ENCODE measurements at places on chromosomes 6 and 20.

DNA sequence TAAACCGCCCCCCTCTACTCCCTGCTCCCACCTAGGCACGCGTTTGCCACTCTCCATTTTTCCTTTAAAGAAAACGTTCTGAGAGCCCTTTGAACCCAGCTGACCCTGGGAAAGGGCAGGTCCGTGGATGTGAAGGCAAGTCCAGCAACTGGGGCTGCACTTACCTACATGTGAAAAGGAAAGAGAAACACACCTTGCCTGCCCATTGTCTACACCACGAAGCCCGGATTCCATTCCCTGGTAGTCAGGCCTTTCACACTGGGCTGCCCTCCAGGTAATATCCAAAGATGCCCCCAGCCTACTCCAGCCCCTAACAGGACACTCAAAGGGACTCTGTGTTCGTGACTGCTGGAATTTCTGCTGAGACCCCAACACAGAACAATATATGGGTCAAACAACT is 94.4 kb downstream of the CD83 start:
- DNase-seq = no peak

GRCh38 chr6:74976701-74977100 is 229.2 kb downstream of the COL12A1 start:
- DNase-seq = no peak

DNA sequence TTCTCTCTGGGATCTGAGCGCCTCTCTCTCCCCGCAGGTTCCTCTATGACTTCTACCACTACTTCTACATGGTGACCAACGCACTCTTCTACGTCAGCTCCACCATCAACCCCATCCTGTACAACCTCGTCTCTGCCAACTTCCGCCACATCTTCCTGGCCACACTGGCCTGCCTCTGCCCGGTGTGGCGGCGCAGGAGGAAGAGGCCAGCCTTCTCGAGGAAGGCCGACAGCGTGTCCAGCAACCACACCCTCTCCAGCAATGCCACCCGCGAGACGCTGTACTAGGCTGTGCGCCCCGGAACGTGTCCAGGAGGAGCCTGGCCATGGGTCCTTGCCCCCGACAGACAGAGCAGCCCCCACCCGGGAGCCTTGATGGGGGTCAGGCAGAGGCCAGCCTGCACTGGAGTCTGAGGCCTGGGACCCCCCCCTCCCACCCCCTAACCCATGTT is 36.3 kb upstream of the MRGBP start:
- DNase-seq = no peak

- no peak for DNase-seq
Observed at GRCh38 chr6:151339369-151339768, 52.0 kb downstream of the ZBTB2 start.

- no peak for DNase-seq
Observed at GRCh38 chr20:18624948-18625347, 37.1 kb downstream of the DTD1 start.

DNA sequence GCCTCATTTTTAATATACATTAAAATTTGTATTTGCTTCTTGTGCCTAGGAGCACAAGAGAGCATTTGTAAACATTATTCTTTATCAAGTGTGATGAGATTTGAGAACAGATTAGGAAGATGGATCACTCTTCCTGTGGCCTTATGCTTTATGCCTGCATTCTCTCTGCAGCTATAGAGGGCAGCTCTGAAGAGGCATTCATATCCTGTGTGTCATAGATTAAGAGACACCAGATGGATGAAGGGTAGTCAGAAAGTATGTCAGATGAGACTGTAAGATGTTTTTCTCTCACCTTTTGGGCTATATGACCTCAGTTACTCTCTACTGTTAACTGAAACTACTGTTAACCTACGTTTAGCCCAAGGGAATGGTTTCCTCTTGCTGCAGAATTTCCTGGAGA is 61.4 kb downstream of the DNAH8 start:
- DNase-seq = peak; percentile 44

DNA sequence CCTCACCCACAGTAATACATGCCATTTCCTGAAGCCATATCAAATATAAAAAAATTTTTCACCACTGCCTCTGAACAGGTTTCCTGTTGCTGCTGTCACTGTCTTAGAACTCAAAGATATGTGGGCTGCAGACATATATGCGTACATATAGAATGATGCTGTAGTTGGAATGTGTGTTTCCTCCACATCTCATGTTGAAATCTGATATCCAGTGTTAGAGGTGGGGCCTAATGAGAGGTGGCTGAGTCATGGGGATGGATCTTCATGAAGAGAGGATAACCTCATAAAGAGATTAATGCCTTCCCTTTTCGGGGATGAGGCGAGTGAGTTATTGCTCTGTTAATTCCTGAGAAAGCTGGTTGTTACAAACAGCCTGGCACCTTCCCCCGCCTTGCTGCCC is 7.7 kb upstream of the SCP2D1 start:
- no peak for DNase-seq

GRCh38 chr6:90274451-90275030 is 22.1 kb downstream of the BACH2 start:
- no peak for DNase-seq

- DNase-seq = no peak
Observed at GRCh38 chr6:49664817-49665216, 28.2 kb upstream of the RHAG start.

- no peak for DNase-seq
Observed at GRCh38 chr6:113758826-113759574, 98.1 kb upstream of the MARCKS start.

GRCh38 chr20:38050686-38051085 is 17.1 kb downstream of the RPRD1B start:
- no peak for DNase-seq

- no peak for DNase-seq
Observed at GRCh38 chr6:165605901-165606739, 56.9 kb downstream of the PDE10A start.

DNA sequence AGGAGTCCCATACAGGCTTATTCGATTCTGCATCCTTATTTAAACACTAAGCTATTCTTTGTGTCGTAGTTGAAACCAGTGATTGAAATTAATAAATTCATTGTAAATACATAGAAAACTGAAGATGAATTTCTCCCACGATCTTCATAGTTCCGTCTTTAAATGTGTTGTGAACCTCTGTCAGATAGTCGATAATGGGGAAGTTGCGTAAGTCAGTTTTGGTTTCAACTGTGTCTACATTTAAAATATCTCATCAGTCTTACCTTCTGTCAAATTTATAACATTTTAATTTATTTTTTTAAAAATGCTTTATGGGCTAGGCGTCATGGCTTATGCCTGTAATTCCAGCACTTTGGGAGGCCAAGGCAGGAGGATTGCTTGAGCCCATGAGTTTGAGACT is 12.7 kb downstream of the STX11 start:
- no peak for DNase-seq

DNA sequence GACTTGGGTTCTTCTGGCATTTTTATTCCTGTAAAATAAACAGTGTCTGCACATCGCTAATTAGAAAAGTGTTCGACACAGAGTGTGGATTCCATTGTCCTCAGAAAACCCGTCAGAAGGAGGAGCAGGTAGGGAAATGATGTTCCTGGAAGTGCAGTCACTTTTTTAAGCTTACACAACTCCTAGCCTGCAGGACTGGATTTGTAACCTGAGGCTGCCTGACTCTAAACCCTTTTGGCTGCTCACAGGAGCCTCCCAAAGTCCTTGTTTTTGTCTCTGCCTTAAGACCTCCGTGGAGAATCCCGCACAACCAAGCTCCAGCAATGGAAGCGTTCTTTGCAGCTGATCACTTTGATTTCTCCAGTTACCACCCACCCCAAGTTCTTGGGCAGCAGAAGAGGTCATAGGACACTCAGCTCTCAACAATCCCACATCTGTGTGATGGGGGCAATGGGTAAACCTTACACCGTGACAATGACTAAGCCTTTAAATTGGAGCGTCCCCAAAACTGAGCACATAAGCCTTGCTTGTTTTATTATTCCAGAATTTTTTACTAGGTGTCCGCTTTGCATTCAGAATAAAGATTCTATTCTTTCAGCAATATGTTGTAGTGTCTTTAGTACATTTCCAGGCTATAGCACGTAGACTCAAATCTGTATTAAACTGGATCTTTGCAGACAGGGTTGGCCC is 227.9 kb downstream of the TBXT start:
- no peak for DNase-seq

DNA sequence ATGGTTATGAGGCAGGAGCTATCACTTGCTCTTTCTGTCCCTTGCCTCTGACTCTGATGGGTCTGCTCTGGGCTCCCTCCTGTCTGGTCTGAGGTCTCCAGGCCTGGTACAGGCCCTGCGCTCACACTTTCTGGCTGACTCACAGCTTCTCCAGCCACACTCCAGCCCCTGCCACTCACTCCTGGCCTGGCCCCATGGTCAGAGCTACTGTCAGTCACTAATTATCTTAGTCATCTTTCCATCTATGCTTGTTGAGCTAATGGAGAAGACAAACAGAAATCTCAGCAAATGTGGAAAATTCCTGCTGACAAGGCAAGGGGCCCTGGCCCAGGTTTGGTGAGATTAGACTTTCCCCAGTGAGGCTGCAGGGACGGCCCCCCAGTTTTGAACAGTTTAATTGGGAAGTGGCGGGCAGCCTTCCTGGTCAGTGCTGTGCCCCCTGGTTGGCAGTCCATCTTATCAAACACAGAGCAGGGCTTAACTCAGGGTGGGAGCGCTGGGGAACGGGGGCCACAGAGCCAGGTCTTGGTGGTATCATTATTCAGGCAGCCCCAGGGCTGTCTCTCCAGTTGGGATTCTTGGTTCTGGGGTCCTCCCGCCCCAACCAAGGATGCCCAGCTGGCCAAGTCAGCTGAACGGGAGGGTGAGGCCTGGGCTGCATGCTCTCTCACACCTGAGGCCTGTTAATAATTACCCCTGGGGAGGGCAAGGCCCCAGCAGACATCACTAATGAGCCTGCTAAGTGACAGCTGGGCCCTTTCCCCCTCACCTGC is 63.4 kb downstream of the VEGFA start:
- peak; percentile 50 for DNase-seq

- no peak for DNase-seq
Observed at GRCh38 chr6:65045801-65046200, 661.2 kb downstream of the EYS start.

GRCh38 chr20:9051508-9051907 is 17.4 kb upstream of the PLCB4 start:
- DNase-seq = peak; percentile 98

- DNase-seq = no peak
Observed at GRCh38 chr6:128168244-128168643, 267.4 kb upstream of the THEMIS start.

DNA sequence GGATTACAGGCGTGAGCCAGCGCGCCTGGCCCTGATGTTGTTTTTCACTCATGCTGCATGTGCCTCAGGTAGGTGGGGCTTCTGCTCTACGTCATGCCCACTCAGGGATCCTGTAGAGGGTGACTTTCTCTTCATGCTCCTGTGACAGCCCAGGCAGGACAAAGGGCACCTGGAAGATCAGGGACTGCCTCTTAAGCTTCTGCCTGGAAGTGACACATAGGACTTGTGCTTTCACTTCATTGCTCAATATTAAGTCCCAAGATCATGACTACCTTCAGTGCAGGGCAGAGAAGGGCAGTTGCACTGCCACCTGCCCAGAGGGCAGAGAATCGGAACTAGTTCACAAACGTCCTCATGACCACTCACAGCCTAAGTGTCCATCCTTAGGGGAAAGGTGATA is 249.5 kb upstream of the SULF2 start:
- no peak for DNase-seq

DNA sequence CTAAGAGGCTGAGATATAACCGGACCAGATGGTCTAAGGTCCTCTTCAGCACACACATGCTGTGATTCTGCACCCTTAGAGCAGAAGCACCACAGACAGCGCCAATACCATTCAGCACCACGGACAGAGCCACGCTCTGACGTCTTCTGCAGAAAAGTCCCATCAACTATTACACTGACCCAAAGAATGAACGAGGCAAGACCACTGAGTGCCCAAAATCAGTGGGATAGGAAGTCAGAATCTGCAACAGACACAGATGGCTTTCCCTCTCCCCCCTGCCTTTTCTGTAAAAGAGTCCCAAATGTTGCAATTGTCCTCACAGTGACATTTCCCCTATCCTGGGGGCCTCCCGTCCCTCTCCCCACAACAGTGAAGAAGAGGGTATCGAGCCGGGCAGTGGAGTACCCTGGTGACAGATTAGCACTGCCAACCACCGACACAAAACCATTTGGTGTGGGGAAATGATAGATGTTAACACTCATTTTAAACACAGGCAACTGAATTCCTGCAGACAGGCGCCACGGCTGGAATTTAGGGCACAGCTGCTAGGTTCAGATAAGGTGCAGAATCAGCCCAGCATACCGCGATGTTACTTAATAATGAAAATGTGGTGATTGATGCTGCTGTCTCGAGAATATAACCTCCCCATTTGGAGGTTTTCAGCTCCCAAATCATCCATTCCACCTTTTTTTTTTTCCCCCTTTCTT is 66.6 kb upstream of the CTNNBL1 start:
- DNase-seq = peak; percentile 21

GRCh38 chr6:135052939-135053338 is 1.7 kb downstream of the HBS1L start:
- DNase-seq = no peak

- no peak for DNase-seq
Observed at GRCh38 chr6:111581957-111582356, 23.7 kb downstream of the TRAF3IP2 start.

GRCh38 chr6:120556491-120556890 is 777.8 kb downstream of the TBC1D32 start:
- DNase-seq = no peak

- DNase-seq = peak; percentile 2
Observed at GRCh38 chr20:21577551-21577950, 63.7 kb upstream of the NKX2-2 start.

- peak; percentile 98 for DNase-seq
Observed at GRCh38 chr20:47464380-47465101, 37.1 kb upstream of the NCOA3 start.

DNA sequence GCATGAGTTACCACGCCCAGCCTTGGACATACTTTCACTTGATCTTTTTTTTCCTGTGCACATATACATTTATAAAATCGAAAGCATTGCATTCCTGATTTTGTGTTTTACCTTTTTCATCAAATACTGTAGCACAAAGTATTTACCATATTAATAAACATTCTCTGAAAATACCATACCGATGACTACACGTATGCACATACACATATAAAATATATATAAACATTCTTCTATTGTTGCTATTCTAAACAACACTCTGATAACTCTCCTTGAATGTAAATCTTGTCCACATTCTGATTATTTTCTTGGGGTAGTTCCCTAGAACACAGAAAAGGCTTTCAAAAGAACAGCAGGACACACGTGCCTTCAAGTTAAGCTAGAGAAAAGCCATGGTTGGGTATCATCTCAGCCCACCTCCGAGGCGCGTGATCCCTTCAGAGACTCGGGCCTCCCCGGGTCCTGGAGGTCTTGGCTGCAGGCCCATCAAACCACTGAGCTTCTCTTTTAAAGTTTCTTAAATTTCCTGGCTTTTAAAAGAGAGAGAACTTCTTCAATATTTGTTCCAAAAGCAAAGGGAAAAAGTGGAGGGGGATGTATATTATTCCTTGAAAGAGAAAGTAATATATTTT is 198.1 kb downstream of the MYLK4 start:
- no peak for DNase-seq

DNA sequence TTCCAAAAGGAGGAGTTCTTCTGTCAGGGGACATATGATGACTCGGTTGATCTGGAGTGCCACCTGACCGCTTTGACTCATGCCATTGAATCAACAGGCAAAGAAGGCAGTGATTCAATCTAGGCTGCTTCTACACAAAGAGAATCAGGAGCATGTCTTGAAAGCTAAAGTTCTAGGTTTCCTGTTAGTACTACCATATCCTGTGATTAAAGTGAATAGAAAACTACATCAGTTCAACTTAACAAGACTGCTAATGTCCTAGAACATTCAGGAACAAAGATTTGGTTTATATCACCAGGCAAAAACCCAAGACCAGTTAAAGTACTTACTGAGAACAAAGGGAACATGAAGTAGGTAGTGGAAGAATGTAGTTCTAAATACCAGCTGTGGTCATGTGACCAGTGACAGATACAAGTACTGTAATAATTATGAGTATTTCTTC is 216.8 kb upstream of the SGK1 start:
- peak; percentile 41 for DNase-seq
